ENCODE measurements at places on chromosomes 16 and 17.

GRCh38 chr16:66175636-66176035 lies 190.9 kb upstream of the CDH5 start:
- DNase-seq: no peak

GRCh38 chr17:61404663-61404912 lies 4.9 kb downstream of the TBX2 start:
- DNase-seq: no peak

DNA sequence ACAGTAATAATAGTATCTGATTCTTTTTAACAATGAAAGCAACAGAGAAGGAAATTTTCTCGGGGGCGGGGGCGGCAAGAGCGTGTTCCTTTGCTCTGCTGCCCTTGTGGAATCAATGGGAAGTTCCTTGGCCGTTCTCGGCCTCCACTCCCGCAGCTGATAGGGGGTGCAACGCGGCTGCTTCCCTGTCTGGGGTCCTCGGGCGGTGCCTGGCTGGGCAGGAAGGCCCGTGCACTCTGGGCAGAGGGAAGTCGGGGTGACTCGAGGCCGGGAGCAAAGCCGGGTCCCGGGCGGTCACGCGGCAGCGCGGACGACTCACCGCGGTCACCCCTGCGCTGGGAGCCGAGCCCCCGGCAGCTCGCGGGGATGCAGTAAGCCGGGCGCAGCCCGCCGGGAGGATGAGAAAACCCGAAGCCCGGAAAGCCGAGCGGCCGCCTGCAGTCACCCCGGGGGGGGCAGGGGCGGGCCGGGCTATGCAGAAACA lies 2.5 kb downstream of the TUBB3 start:
- no peak for DNase-seq

DNA sequence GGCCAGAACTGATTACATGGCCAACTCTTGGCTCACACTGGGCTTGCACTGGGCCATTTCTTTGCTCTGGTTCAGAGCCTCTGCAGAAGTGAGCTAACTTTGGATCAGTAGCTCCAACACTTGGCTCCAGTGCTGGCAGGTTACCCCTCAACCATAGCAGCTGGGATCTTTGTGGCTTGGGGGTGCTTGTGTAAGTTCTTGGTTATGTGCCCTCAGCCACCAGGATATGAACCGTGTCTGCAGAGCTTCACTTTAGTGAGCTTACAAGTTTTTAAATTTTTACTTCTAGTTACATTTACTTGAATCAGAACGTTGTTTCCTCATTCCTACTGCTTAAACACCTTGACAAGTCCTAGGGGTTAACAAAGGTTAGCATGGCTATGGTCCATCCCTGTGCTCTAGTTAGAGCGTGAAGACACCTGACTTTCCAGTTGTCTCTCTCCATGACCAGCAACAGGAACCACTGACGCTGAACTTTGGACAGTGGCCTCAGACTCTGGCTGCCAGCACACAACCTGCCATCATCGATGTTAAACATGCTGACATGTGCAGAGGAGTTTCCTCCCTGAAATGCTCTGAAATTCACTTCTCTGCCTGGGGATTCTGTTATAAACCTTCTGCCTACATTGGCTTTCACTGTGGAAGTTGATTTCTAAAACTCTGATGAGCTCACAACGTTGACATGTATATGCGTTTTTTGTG lies 4.1 kb downstream of the PDF start:
- DNase-seq: no peak

- DNase-seq: no peak
Observed at GRCh38 chr16:86029131-86029741, 130.3 kb downstream of the IRF8 start.

DNA sequence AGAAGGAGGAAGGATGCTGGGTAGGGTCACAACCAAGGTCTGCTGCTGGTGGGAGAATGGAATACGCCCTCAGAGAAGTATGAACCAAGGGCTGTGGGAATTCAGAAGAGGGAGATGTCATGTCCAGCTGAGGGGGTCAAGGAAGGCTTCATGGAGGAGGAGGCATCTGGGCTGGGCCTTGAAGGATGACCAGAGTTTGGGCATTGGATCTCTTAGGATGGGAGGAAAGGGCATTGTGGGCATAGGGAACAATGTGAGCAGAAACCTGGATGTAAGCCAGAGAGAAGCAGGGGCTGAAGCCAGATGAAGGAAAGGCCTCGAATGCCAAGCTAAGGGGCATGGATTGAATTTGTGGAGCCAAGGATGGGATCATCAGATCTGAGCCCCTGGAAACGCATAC lies 49.2 kb upstream of the MAP3K14 start:
- DNase-seq: no peak

GRCh38 chr16:89183463-89183862 lies 11.9 kb downstream of the CDH15 start:
- DNase-seq: no peak

GRCh38 chr17:82287868-82288801 lies 14.6 kb upstream of the CSNK1D start:
- DNase-seq: no peak

- DNase-seq: no peak
Observed at GRCh38 chr17:41913798-41914197, 5.0 kb downstream of the ACLY start.

GRCh38 chr16:912322-912683 lies 58.5 kb downstream of the LMF1 start:
- no peak for DNase-seq

GRCh38 chr16:89523680-89524344 lies 15.6 kb downstream of the SPG7 start:
- DNase-seq: no peak

DNA sequence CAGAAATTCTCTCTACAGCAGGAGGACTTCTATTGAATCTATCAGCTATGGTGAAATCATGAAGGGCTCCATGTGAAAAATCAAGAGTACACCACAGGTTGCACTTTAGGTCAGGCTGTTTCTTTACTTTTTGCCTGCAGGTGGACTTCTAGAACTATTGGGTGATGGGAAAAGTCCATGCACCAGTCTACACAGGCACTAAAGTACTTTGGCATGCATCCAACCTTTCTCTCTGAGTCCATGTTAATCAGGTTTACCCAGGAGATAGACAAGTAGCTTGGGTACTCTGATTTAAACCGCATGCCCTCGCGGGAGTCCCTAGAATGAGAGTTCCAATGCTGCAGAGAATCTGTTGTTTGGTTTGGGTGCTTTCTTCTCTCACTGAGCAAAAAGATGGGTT lies 9.1 kb upstream of the ANKFN1 start:
- DNase-seq: no peak

DNA sequence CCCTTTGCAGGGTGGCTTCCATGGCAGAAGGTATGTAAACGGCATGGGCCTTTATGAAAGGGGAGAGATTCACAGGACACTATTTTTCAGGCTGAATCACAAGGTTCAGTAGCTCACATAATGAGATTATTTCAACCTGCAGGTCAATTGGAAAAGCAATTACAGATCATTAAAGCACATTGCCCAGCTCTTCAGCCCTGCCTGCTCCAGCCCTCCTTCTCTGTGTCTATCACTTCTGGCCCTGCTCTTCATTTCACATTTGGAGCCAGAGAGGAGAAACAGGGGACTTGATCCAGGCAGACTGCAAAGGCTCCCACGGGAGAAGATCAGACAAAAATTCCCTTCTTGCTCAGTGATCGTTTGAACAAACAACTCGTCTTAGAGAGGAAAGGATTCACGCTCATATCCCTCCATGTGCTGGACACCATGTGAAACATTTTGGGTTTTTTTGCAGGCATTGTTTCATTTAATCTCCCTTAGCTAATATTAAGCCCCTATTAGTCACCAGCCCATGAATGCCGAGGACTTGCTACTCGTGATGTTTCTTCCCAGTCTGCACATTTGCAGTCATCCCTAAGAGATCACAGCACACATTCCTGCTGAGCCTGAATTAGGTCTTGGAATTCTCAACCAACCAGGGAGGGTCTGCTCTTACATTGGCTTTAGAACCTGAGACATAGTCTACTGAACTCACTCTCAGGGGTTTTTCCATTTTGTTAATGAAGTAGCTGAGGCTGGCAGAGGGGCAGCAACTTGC lies 443.9 kb upstream of the CCL2 start:
- no peak for DNase-seq

DNA sequence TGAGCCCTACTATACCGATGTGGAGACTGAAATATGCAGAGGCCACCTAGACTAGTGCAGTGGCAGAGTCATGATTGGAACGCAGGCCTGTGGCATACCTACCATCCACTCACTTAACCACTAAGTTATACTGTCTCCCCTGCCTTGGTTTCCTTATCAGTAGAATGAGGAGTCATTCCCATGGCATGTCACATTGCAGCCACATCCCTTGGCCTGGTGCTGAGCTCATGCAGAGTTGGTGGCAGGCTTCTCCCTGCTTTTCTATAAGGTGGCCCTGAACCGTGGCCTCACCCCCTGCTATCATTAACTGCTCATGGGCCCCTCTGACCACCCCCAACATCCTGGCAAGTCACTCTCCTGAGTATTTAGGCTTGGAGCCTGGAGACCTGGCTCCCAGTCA lies 212.5 kb downstream of the KATNIP start:
- DNase-seq: no peak

DNA sequence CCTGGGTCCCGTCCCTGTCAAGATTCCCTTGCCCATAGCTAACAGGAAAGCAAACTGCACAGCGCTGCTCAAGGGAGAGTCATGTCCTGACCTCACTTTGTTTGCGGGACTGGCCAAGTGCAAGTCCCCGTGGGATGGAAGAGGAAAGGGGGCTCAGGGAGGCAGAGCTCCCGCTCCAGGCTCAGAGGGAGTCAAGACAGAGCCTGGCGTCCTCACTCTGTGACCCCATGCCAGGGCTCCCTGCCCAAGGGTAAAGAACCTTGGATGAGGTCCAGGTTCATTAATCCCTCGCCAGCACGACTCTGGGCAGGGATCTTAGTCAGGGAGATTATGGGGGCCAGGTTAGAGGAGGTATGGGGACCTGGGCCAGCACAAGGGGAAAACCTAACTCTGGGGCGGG lies 51.5 kb upstream of the CBX4 start:
- DNase-seq: no peak

- DNase-seq: no peak
Observed at GRCh38 chr16:69941251-69942098, 9.7 kb upstream of the CLEC18A start.

DNA sequence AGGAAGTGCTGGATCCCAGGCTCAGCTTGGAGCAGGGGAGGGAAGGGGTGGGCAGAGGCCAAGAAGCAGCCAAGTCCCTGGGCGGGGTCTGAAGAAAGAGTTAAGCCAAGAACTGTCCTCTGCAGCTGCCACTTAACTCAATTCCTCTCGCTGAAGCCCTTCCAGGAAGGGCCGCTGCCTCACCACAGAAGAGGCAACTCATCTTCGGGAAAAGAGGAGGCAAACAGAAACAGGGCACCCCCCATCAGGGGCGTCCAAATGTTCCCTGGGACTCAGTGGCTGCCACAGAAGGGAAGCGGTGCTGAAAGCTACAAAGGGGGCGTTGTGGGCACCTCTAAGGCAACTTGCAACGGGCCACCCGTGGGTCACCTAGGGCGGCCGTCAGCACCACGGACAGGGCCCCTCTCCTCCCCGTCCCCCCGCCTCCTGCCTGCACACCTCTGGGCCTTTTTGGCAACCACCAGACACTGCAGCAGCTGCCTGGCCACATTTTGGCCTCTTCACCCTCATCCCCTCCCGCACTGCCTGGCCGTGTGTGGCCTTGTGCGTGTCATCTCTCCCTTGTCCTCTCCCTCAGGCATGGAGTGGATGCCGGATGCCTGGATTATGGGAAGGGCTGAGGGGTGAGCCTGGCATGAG lies 2.5 kb downstream of the TLCD3B start:
- no peak for DNase-seq
